Activated naive CD8-positive, alpha-beta T cell treated with anti-CD3 and anti-CD28 coated beads, Interleukin-2, amount 10 ng/mL, durations not matched to agents 7 days and 5 days (primary cell): ENCODE measurements at places on chromosomes 5 and 9. TPM values are rescaled to one million over a fixed set of nuclear protein-coding genes. Genes with fewer than 3 reads are reported as not detected.

Gene TRIM7
- total RNA-seq, result 2.5 TPM

DNA sequence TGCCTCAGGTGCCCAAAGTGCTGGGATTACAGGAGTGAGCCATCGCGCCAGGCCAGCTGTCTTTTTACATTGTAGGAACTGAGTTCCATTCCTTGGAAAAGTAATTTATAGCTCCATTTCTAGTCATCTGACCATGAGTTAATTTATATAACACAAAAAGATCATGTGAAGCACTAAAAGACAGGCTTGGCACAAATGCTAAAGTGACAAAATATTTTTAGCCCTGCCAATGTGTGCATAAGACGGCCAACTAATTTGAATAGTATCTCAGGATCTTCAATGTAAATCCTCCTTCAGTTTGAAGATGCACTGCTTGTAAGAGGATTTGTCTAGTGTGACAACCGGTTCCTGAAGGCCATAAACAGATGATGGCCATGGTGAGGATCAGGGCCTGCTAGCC is 49.1 kb downstream of the MTMR12 start:
- no peak for DNase-seq

- DNase-seq, result no peak
Measured at GRCh38 chr5:3634061-3634460, 38.4 kb downstream of the IRX1 start.

Gene SAP30L
- 41.3 TPM for total RNA-seq

GRCh38 chr9:7636838-7637467 is 162.6 kb downstream of the DMAC1 start:
- DNase-seq, result no peak

DNA sequence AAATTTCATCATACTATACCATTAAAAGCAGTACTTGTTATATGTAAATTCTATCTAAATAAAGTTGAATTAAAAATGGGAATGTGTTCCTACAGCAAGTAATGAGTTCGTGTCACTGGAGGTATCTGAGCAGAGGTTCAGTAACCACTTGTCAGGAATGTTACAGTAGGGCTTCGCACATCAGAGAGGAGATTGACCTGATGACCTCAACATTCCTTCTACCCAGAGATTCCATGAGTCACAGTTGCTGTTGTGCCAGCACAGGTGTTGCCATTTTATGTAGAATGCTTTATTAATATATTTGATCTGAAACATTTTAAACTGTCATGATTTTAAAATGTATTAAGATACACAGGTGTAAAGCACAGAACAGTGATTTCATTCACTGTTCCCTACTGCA is 60.3 kb downstream of the STX17 start:
- no peak for DNase-seq

DNA sequence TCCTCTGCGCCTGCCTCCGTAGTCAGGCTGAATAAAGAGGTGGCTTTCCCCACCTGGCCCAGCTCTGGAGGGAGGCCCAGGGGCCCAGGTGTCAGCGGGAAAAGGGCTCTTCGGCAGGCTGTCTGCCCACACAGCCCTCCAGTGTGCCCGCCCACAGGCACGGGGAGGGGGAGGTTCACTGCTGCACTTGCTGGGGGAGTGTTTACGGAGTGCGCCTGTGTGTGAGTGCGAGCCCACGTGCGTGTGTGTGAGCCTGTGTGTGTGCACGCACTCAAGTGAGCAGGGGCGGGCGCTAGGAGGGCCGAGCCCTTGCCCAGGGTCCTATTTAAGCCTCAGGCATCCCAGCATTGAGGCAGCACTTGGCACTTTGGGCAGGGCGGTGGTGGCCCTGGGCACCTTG is 10.9 kb downstream of the DNLZ start:
- DNase-seq, result no peak

GRCh38 chr9:72363236-72363635 is 1.8 kb downstream of the ZFAND5 start:
- no peak for DNase-seq
